Activated CD8-positive, alpha-beta memory T cell treated with anti-CD3 and anti-CD28 coated beads for 4 hours (primary cell): ENCODE measurements at places on chromosomes 7 and 10.

DNA sequence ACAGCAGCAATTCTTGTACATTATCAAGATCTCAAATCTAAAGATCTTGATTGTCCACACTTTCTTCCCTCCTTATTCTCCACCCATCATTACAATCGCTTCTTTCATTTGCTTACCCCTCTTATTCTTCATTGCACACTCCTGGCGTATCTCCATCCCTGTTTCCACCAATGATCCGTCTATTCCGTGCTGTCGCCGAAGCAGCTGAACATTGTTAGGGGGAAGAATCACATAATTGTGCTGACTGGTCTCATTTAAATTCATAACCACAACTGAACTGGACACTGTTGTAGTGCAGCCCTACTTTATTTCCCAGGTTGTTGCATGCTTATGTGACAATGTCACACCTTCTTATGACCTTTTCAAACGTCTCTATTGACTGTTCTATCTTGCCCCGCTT lies 18.9 kb upstream of the NRP1 start:
- DNase-seq: no peak

DNA sequence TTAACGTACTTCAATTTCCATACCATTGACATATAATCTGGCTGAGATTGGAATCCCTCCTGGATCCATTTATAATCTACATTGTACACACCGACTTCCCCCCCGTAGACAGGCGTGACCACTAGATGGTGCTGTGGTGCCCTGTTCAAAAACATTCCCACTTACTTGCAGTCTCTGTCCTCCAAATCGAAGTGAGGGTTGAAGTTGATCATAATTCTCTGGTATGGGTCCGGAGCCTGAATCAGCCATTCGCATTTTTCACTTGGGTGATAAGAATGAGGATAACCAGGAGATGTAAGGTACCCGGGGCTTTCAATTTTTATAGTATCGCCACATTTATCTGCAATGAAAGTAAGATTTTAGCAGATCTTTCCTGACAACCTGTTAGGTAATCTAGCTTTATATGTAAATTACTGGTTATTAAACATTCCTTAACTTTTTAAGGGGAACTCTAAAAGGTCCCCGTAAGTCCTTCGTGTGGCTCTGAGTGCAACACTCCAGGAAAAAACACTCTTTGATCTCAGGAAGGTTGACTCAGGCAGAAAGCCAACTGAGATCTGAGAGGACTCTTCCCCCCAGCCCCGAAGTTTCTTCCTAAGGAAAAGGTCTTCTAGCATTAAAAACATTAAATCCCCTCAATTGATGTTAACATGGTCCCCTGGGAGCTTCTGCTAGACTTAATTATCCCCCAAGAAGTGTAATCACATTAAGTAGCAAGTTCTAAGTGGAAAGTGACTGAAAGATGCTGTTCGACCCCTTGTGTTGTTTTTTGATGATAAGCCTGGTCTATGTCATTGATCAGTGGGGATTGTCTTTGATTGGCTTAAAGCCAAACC lies 3.7 kb downstream of the NRP1 start:
- peak; percentile 62 for DNase-seq

DNA sequence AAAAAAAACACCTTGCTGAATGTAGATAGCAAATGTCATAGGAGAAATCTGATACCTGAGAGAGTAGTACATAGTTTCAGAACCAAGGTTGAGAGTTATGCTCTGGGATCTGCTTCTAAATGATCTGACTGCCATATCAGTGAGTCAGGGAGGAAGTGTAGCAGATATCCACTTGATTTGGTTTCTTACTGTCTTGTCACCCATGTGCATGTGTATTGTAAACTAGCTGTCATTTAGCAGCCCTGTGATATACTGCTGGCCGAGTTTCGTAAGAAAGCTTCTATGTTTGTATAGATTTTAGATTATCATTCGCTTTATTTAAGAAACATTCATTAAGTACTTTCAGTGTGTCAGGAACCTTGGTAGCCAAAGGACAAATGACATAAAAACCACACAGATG lies 42.0 kb downstream of the SP4 start:
- no peak for DNase-seq

DNA sequence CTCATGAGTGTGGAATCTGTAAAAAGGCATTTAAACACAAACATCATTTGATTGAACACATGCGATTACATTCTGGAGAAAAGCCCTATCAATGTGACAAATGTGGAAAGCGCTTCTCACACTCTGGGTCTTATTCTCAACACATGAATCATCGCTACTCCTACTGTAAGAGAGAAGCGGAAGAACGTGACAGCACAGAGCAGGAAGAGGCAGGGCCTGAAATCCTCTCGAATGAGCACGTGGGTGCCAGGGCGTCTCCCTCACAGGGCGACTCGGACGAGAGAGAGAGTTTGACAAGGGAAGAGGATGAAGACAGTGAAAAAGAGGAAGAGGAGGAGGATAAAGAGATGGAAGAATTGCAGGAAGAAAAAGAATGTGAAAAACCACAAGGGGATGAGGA lies 207.7 kb downstream of the ZEB1 start:
- no peak for DNase-seq

DNA sequence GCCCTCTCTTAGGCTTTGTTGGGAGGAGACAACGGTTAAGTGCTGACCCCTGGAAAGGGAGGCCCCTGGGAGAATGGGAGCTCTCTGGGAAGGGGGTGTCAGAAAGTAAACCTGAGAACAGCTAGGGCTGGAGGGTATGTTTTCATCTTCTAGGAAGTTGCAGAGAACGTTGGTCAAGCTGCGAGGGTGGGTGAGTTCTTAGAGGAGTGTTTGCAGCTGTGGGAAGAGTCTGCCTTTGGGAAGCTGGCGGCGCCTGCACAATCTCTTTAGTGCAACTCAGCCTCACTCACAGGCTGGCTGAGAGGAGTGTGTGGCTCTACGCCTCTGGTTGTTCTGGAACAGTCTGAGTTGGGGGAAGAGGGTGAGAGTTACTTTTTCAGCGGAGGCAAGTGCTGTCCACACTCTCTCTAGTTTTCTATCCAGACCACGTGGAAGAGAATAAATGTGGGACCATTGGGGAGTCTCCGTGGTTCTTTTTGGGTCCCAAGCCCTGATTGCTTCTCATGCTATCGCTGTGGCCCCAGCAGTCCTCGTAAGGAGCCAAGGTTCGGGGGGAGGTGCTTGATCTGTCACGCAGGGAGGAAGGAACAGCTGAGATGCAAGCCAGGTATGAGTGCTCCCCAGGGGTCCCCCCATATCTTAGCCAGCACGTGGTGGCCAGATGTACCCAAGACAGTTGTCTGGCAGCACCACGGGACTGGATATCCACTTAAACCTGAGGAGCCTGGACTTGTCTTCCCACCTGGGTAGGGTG lies 237.2 kb downstream of the BUB3 start:
- DNase-seq: no peak

- no peak for DNase-seq
These were observed 47.9 kb downstream of the COL1A2 start for GRCh38 chr7:94442639-94443038.

GRCh38 chr7:145151676-145152075 lies 315.8 kb upstream of the TPK1 start:
- no peak for DNase-seq

- DNase-seq: no peak
These were observed 7.2 kb downstream of the CDCA7L start for GRCh38 chr7:21938463-21938862.

- no peak for DNase-seq
These were observed 21.4 kb downstream of the KDM7A start for GRCh38 chr7:140155428-140155827.

- DNase-seq: no peak
These were observed 42.5 kb downstream of the AVL9 start for GRCh38 chr7:32537760-32538159.

DNA sequence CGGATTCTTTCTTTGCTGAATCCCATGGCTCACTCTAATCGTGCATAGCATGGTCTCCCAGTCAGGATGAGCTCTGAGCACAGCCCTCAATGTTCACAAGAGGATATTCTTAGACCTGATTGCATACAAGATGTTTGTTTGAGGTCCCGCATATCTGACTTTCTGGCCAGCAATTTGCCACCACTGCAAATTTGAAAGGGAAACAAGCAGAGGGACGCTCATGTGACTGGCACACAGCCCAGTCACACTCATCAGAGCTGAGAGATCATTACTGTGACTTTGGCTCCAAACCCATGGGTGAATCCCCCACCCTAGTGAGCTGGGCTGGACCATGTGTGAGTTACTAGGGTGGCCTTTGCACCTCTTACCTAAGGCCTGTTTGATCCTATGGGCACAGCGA lies 9.9 kb downstream of the TAS2R41 start:
- no peak for DNase-seq

GRCh38 chr10:5094265-5095205 lies at the start of gene AKR1C3:
TSS of gene AKR1C3 (plus strand) at chr10:5094414. CDS start at chr10:5094445, 31 bp downstream.
- no peak for DNase-seq

GRCh38 chr10:129400426-129400825 lies 66.6 kb upstream of the MGMT start:
- no peak for DNase-seq

DNA sequence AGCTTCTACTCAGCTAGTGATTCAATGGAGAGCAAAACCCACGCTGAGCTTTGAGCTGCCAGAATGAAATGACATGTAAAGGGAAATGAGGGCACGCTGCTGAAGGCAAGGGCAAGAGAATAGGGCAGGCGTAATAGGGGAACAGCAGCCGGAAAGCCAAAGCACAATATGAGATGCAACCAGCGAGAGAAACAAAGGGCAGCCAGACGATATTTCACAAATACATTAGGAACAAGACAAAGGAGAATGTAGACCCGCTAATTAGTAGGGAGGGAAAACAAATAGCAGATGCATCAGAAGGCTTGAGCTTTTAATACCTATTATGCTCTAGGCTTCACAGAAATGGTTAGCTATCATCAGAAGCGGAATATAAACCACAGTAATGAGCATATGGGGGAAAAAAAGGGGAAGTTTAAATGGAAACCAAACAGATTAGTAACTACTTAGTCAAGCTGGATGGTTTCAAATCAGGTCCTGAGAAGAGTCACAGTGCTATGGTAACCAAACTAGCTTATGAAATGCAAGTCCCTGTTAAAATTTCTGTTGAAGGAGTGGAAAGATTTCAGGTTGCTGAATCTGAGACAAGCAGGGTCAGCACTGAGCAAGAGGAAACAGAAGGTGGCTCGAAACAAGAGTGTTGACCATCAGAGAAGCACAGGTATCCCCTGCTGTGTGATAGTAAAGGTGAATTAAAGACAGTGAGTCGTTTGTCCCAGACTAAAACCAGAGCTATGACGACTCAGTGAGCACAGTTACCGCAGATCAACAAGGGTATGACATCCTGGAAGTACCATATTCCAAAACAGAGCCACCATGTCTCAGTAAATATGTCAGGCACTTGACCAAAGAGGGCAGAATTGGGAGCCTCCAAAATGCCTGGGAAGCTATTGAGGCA lies 496.9 kb upstream of the CELF2 start:
- no peak for DNase-seq

GRCh38 chr7:157401567-157402387 lies 65.0 kb downstream of the DNAJB6 start:
- no peak for DNase-seq

- DNase-seq: no peak
These were observed 744.2 kb downstream of the GRID1 start for GRCh38 chr10:85622425-85622824.

DNA sequence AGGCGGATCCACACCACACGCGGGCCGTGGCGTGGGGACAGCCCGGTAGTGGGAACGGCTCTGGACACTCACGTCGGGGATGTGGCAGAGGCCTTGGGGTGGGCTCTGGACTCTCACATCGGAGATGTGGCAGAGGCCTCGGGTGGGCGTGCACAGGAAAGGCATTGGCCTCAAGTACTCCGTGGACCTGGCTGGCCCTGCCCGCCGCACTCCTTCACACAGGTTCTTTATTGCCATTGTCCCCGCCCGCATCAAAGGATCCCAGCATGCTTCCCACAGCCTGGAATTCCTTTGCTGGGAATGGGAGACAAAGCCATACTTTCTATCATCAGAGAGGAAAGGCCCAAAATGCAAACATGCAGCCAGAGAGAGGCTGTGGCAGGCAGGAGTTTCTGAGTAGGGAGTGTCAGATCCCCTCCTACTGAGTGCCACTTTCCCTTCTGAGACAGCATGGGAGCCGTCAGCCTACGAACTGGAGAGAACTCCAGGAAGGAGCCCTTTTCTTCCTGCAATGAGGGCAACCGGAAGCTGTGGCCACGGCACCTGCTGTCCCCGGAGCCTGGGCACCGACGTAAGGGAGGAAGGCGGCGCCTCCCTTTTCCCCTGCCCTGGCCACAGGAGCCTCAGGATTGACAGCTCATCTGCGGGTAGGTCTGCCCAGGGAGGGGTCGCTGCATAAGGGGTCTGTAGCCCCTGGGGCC lies 51.5 kb downstream of the RBM17 start:
- DNase-seq: no peak

GRCh38 chr7:10300577-10300976 lies 673.1 kb upstream of the PHF14 start:
- no peak for DNase-seq

GRCh38 chr10:128687408-128687807 lies 561.2 kb upstream of the MKI67 start:
- DNase-seq: no peak

- DNase-seq: no peak
These were observed 20.6 kb downstream of the SHTN1 start for GRCh38 chr10:116984202-116984990.

- DNase-seq: no peak
These were observed 92.7 kb upstream of the GPR141 start for GRCh38 chr7:37590824-37591223.

- no peak for DNase-seq
These were observed 149.5 kb downstream of the PPP1R9A start for GRCh38 chr7:95056901-95057300.

DNA sequence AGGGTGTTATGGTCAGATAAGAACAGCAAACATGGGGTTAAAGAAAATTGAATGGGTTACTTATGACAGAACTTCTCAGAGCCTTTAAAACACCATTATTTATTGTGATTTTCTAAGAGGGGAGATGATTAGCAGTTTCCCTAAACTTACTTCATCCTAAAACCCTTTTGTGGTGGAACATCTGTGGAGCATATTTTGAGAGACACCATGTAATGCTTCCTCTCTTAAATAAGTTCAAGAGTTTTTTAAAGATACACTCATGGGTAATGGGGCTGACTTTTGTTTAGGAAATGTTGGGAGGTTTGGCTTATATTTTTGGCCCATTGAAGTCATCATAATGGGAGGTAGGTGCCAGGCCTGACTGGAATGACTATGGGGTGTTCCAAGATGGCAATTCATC lies 8.4 kb upstream of the PDCD4 start:
- no peak for DNase-seq

DNA sequence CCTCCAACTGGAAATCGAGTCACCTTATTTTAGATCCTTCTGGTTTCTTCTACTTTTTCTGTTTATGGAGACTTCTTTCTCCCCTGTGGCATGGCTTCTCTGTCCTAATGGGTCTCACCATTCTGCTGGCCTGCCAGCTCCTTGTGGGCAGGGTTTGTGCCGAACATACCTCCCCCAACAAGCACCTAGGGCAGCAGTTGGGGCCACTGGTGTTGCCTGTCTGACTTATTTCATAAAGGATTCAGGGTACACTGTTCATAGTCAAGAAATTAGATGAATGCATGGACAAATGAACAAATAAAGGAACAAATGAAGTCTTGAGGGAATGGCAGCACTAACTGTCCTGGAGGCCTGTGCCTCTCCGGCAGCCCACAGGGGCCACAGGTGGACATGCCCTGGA lies 55.6 kb upstream of the DOCK1 start:
- no peak for DNase-seq
